ENCODE measurements at places on chromosomes 1 and 21.

- no peak for DNase-seq
Measured at GRCh38 chr1:98813738-98814309, 152.3 kb downstream of the SNX7 start.

GRCh38 chr1:66519992-66520391 is 14.0 kb upstream of the SGIP1 start:
- DNase-seq = no peak

DNA sequence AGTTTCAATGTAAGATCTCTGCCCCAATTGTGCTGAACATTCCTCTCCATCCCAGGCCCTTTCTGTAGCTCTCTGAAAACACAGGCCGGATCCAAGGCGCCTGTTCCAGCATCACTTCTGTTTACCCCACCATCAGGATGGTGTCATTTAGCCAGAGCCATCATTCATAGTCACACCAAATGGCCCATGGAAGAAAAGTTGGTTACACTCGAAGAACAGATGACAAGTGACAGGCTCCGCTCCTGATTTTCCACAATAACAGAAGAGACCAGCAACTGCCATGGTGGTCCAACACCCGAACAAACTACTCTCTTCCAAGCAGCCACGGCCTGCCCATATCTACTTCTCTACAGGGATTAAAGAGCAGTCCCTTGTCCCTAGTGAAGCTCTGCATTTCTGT is 59.9 kb upstream of the PROX1 start:
- no peak for DNase-seq

- DNase-seq = peak; percentile 57
Measured at GRCh38 chr1:63142001-63142400, 180.4 kb upstream of the FOXD3 start.

DNA sequence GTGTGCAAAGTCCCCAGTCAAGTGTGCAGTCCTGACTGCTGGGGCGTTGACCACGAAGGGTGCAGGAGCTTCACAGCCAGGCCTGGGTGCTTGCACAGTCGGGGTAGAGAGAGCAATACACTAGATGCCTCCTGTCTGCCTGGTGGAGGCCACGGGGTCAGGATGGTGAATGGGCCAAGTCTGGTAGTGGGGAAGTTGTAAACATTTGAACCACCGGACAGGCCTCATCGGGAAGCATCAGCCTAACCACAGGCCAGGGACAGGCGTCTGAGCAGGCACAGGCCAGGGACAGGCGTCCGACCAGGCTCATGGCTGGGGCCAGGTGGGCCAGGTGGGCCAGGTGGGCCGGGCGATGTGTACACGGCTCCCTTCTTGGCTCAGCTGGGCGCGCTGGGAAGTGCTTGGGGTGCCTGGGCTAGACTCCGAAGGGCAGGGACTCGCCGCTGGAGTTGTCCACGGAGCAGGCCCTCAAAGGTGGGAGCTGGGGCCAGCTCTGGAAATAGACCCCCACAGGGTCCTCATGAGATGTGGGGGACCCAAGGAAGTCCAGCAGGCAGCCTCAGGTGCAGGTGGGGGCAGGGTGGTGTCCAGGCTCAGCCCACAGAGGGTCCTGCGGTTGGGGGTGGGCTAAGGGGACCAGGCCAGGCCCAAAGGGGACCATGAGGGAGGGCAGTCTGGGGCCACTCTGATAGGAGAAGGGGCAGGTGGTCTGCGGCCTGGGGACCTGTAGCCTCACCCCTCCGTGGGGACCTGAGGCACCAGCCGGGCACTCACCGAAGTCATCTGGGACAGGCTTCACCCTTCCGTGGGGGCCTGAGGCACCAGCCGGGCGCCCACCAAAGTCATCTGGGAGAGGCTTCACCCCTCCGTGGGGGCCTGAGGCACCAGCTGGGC is 15.0 kb downstream of the COL6A1 start:
- DNase-seq = no peak

GRCh38 chr1:189084811-189085210 is 1392.9 kb downstream of the BRINP3 start:
- DNase-seq = no peak

DNA sequence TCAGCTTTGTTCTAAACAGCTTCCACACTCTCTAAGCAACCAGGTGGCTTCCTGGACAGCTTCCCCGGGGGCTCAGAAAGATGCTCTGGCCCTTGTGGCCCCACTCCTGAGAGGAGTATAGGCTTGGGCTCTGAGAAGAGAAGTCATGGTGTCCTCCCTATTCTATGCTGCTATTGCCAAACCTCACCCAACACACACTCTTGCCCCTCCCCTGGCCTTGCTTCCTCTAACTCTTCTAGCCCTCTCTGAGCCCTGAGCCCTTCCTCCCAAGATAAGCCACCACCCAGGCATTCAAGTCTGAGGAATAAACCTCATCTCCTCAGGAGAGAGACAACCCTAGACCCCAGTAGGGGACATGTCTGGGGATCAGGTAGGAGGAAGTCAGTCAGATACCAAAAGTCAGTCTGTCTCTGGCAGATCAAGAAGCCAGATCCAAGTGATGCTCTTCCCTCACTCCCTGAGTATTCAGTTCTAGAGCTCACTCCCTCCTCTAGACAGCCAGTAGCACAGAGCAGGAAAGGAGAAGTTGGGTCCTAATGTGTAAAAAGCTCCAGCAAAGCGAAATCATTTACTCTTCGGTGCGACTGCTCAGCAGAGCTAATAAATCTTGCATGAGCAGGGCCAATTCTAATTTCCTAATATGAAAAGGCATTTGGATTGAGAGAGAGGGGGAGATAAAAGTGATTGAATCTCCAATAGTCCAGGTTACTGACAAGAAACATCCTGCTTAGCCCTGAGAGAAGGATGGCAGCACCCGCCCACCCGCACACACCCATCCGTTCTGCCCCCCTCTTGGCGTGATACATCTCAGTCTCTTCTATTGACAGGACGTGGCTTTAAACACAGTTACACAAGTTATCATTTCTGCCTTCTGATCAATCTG is 50.5 kb downstream of the DMAP1 start:
- DNase-seq = no peak

GRCh38 chr1:154481053-154481452 is 21.0 kb upstream of the TDRD10 start:
- DNase-seq = no peak

- no peak for DNase-seq
Measured at GRCh38 chr1:89894210-89895201, 73.7 kb downstream of the LRRC8D start.

DNA sequence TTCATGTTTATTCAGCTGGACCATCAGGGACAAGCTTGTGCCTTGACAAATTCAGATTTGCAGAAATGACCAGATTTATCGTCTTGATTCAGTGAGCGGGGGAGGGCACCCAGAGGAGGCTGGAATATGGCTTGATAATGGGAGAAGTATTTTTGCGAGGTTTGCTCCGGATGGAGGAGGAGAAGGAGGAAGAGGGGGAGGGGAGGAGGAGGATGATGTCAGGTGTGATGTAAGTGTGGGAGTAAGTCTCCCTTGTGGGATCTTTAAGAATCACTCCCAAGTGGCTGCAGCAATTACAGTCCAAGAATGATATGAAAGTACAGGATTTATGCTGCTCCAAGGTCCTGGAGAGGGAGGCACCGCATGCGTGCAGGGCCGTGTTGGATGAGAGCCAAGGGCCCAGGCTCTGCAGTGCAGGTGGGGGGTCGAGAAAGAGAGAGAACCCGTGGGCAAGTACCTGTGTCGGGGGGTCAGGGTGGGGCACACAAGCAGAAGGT is 5.6 kb upstream of the ZNF496 start:
- DNase-seq = no peak

DNA sequence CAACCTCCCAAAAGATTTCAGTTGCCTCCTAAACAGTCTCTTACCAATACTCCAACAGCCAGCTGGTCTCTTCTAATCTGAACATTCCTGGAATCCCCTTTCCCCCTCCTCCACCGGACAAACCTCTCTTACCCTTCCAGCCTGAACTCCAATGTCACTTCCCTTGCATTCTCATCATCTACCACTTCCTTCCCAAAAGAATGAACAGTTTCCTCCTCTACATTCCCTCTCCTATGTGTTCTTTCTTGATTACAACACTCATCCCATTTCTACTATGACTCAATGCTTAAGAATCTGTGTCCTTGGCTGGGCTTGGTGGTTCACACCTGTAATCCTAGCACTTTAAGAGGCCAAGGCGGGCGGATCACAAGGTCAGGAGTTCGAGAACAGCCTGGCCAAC is 417.1 kb downstream of the SETD4 start:
- DNase-seq = no peak

- no peak for DNase-seq
Measured at GRCh38 chr1:106194206-106194605, 862.3 kb upstream of the PRMT6 start.

DNA sequence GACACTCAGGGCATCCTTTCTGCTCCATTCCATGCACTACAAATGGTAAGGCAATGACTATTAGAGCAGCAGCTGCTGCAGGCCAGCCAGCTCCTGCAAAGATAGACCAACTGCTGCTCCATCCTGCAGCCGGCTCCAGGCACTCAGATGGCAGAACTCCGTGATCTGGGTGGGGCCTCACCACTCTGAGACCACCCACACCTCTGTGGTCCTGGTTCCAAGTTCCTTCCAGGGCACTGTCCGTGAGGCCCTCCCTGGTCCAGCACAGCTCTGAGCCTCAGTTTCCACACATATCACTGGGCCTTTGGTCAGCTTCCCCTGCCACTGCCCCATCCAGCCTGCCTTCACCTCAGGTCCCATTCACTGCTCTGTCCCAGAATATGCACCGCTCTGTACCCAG is 114.7 kb downstream of the DMRTB1 start:
- no peak for DNase-seq

GRCh38 chr1:9196129-9197040 is 38.2 kb upstream of the H6PD start:
- peak; percentile 80 for DNase-seq

DNA sequence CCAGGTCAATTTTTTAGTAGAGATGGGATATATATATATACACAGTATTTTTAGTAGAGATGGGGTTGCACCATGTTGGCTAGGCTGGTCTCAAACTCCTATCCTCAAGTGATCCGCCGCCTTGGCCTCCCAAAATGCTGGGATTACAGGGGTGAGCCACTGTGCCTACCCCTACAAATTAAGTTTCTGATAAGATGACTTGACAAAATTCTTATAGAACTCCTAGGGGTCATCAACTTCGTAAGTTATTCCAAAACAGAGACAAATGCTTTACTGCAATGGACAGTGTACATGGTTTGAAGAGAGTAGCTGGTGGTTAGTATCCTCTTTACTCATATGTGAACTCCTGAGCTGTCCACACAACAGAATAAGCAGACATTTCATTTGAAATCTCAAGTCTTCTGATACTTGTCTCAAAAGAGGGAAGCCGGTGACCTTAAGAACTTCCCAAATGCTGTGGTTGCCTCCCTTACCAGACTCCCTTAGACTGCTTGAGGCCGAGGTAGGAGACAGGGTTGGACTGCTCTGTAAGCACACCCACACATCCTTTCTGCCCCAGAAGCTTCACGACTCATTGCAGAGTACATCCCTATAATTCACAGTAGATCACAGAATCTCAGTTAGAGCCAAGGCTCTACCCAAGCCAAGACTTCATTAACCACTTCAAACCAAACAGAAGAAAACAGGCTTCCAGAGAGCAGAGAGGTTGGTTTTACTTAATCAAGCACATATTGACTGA is 244.1 kb upstream of the IRF2BP2 start:
- DNase-seq = no peak

GRCh38 chr1:26395754-26396153 is 14.9 kb upstream of the LIN28A start:
- no peak for DNase-seq

Data from pons (tissue), 1 donor.